ENCODE measurements at places on chromosomes 1 and 21.
A peak's percentile ranks its signal among the peaks of the same experiment; 100 is the strongest.

DNA sequence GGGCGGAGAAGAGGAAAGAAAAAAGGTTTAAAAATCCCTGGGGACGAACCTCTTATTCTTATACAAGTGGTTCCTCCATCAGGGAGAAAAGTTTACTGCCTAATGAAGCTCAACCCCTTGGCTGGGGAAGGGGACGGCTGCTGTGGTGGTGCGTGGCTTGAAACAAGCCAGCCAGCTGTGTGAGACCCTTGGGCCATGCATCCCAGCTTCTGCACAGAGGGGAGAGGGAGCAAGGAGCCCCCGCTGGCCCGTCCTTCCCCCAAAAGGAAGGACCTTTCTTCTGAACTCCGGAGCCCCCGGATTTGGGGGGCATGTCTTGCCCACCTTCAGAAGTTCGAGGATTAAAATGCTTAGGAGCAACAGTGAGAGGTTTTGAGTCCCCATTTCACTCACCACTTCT is 67.3 kb downstream of the STUM start:
- DNase-seq = no peak

- no peak for DNase-seq
Observed at GRCh38 chr1:115781343-115781742, 12.8 kb upstream of the CASQ2 start.

DNA sequence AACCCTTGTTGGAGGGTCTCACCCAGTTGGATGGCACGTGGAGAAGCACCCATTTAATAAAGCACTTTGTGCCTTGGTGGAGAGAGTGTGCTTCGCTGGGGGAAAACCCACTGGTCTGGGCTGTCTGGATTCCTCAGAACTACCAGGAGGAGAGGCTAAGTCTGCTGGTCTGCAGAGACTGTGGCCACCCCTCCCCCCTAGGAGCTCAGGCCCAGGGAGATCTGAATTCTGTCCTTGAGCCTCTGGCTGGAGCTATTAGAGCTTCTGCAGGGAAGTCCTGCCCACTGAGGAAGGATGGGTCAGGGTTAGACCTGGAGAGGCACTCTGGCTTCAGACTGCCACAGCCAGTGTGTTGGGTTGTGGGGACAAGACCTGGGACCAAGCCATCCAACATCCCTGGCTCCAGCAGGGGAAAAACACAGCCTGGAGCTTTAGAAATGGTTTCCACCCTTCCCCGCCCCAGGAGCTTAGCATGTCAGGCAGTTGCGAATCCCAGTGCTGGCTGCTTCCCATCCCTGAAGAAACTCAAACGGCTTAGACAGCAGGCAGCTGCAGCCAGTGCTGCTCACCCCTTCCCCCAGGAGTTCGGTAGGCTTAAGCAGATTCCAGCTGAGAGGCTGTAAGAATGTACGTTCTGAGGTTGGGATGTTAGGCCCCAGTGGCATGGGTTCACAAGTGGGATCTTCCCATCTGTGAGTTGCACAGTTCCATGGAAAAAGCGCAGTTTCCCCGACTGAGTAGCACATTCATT is 288.3 kb downstream of the TGFB2 start:
- DNase-seq = no peak

DNA sequence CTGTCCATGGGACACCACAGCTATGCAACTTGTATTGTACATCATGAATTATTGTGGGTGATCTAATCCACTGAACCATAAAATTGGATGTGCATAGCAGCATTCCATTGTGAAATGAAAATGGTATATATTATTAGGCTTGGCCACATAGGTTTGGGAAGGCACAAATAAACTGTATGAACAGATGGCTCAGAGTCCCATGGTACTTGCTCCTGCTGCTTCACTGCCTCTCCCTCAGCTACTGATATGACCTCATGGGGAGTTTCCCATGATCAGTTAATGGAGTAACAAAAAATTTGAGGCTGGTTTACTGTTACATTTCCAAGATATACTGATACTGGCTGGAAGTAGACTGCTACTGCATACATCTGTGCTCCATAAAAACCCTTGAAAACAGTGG is 152.7 kb upstream of the NEGR1 start:
- DNase-seq = no peak

GRCh38 chr1:244957525-244957924 is 93.2 kb upstream of the HNRNPU start:
- no peak for DNase-seq

DNA sequence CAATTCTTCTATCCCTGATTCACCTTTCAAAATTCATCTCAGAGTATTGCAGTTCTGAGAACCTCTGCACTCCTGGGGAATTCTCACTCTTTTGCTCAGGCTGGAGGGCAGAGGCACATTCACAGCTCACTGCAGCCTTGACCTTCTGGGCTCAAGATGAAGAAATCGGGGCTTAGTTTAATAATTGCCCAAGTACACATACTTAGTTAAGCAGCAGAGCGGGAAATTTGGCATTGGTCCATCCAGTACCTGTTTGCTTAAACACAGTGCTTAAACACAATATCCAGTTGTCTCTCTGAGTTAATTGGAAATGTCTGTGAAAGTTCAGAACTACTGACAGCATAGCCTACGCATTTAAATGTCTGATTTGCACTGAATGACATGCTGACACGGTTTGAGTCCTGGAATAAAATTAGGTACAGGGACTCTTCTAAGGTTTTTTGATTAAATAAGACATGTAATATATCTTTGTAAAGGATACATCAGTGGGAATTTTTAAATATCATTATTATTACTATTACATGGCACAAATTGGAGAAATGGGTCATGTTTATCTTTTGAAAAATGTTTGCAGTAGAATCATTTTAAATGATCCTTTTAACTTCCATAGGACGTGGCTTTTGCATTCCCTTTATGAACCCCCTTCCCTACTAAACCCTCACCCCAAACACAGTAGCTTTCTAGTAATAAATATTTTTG is 337.4 kb downstream of the SRGAP2C start:
- DNase-seq = no peak

GRCh38 chr1:234980645-234981396 is 147.8 kb downstream of the TOMM20 start:
- DNase-seq = peak; percentile 22

- no peak for DNase-seq
Observed at GRCh38 chr1:19057182-19057779, 100.8 kb upstream of the IFFO2 start.

DNA sequence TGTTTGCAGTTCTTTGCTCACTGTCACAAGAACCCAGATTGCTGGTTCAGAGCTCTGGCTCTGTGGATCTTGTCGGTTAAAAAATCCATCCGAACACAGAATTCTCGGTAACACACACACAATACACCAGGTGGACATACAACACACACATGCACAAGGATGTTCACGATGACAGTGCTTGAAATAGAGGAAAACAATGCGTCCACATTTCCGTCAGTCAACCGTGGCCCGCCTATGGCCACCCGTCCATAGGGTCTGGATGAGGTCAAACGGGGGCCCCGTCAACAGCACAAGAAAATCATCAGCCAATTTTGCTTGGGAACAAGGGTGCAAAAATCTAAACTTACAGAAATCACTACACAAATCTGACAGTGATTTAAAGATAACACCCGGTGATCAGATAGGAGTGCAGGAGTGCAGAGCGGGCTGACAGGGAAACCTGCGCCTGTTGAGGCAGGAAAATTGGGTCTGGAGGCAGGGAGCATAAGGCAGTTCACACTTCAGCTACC is 50.4 kb upstream of the SLC19A1 start:
- no peak for DNase-seq

DNA sequence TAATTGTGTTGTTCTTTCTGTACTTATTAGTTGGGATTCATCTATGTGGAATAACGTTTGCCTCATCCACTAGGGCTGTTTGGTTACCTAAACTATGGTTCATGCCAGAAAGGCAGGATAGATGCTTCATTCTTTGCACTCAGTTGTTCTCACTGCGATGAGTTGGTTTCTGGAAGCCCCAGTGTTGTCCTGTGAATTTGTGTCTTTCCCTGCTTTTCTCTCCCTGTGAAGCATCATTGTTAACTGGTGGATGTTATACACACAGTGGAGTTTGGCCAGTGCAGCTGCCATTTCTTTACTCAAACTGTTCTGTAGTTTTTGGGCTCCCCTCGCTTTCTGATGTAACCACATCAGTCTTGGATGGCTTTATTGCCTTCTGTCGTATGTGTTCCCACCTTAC is 143.6 kb upstream of the COL6A1 start:
- DNase-seq = no peak

DNA sequence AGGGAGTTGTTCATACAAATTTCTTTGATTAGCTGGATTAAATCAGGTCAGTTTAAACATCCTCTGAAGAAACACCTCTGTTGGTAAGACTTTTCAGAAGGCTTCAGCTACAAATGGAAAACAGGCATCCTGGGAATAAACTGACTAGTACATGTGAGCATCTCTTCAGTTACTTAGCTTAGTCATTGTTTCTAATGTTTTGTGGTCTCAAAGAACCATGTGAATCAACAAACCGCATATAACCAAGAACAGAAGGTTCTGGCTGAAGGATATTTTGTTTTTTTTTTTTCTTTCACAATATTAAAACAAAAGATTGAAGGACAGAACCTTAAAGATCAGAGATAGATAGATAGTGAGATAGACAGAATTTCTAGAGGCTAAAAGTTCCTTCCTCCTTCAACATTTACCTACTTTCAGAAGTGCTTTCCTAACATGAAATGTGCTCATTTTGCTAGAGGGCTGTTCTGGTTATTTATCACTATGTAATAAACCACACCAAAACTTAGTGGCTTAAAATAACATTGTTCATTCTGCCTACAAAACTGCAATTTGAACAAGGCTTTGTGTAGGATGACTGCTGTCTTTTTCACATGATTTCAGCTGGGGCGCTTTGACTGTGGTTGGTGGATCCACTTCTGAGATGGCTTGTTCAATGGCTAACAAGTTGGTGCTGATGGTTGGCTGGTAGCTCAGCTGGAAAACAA is 119.8 kb upstream of the PTGFR start:
- no peak for DNase-seq

DNA sequence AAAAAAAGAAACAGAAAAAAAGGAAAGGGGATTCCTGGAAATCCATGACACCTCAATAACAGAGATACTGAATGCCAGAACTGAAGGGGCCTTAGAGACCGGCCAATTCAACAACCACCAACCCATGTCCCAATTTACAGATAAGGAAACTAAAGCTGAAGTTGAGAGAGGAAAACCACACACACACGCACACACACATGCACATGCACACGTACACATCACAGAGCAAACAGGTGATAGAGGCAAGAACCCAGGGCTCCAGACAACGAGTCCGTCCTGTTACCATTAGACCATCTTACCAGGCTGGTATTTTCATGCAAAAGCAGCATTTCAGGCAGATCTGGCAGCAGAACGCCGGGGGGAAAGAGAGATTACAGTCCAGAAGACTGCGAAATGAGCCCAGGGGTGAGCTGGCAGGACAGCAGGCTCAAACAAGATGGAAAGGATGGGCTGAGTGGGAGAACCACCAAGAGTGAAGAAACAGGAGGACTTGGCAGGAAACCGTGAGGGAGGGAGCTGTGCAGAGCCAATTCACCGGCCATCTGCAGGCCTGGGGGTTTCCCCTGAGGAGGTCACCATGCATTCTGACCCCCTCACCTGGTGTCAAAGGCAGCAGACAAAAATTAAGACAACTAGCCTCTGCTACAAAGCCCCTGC is 43.5 kb downstream of the PAFAH2 start:
- no peak for DNase-seq

- no peak for DNase-seq
Observed at GRCh38 chr1:209657140-209657879, 5.1 kb upstream of the LAMB3 start.

DNA sequence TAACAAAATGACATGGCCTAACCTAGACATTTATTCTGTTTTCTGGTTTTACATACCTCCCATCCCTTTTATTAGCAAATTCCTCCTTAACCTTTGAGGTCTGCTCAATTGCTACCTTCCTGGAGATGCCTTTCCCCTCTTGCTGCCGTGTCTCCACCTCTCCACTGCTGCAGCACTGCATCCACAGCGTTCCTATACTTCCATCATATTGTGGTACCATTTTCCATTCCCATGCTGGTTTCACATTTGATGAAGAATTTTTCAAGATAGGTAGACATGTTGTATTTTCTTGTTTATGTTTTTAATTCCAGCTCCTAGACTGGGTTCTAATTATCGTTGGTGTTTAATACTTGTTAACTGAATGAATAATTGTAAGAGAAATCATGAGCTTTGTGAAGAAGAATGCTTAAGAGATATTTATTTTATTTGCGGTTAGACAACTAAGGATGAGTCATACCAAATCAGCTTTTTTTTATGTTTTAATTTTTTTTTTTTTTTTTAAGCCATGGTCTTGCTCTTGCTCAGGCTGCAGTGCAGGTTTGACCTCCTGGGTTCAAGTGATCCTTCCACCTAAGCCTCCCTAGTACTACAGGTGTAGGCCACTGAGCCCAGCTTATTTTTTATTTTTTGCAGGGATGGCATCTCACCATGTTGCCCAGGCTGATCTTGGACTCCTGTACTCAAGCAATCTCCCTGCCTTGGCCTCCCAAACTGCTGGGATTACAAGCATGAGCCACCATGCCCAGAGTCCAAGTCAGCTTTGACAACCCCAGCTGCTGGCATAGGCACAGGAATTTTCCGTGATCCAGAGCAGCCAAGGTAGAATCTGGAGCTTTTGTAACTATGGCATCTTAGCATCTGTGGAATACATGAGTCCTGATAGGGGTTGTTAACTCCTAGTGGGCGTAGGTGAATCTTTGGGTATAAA is 44.0 kb downstream of the ATP6V1G3 start:
- no peak for DNase-seq

DNA sequence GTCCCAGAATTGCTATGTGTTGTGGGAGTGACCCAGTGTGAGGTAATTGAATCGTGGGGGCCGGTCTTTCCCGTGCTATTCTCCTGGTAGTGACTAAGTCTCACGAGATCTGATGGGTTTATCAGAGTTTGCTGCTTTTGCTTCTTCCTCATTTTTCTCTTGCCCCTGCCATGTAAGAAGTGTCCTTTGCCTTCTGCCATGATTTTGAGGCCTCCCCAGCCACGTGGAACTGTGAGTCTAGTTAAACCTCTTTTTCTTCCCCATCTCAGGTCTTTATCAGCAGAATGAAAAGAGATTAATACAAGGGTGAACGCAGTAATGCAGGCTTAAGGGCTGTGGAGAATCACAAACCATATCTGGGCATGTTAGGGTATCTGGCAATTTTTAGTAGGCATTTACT is 624.0 kb downstream of the USP25 start:
- no peak for DNase-seq

DNA sequence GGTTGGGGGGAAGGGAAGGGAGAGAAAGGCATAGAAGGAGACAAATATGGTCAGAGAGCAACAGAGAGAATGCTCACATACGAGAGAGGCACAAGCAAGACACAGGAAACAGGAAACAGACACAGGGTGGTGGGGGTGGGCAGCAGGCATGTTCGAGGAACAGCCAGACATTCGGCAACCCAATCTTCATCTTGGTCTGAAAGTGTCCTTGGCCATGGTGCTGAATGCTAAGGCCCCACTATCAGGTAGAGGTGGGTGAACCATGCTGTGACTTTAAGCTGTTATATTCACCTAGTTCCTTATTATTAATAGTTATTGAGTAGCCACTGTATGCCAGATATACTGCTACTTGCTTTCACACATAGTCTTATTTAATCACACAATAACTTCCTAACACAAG is 109.2 kb downstream of the DDX20 start:
- no peak for DNase-seq

- DNase-seq = no peak
Observed at GRCh38 chr1:36137776-36138175, 11.5 kb downstream of the TRAPPC3 start.
